Activated CD4-positive, alpha-beta T cell treated with anti-CD3 and anti-CD28 coated beads for 24 hours (primary cell): ENCODE measurements at places on chromosomes 4 and X.

GRCh38 chrX:148049441-148049840 is 68.3 kb downstream of the FMR1NB start:
- DNase-seq: no peak

- no peak for DNase-seq
Observed at GRCh38 chrX:41923978-41924683, 777 bp upstream of the CASK start.

- DNase-seq: no peak
Observed at GRCh38 chrX:9091258-9091657, 57.3 kb upstream of the FAM9B start.

GRCh38 chr4:153314915-153315314 is 29.6 kb upstream of the MND1 start:
- no peak for DNase-seq

DNA sequence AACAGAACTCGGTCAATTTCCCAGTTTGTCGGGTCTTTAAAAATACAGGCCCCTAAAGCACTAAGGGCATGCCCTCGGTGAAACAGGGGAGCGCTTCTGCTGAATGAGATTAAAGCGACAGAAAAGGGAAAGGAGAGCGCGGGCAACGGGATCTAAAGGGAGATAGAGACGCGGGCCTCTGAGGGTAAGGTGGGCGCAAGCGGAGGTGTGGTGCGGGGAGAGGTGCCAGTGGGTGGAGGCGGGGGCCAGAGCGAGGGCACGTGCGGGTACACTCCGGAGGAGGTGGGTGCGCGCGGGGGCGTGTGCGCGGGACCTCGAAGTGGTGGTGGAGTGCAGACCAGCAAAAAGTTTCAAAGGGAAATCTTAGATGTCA is 787 bp upstream of the TET2 start:
- no peak for DNase-seq
